ENCODE measurements at places on chromosomes 1 and 21.

- no peak for DNase-seq
Measured at GRCh38 chr1:24575905-24576587, 20.2 kb downstream of the NCMAP start.

GRCh38 chr1:215279682-215280081 is 197.1 kb downstream of the KCNK2 start:
- DNase-seq: no peak

DNA sequence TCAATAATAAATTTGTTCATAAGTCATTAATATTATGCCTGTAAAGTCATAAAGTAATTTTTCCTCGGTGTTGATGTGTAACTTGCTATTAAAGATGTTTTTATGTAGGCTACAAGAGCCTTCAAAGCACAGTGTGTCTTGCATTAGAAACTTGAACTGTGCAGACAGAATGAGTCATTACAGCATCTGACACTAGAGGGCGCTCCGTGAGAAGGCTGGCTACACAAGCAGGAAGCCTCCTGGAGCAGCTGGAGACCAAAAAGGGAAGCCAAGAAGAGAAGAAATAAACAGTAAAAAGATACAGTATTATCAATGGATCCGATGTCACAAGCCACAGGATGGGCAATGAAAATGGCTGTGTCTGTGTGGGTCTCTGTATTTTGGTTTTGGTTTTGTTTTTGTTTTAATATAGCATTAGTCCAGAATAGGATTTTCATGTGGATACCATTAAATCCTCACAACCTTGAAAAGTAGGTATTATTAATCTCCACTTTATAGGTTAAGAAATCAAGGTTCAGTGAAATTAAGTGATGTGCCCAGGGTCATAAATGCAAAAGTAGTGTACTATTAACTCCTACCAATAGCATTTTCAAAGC is 16.1 kb upstream of the LRRC8D start:
- no peak for DNase-seq

DNA sequence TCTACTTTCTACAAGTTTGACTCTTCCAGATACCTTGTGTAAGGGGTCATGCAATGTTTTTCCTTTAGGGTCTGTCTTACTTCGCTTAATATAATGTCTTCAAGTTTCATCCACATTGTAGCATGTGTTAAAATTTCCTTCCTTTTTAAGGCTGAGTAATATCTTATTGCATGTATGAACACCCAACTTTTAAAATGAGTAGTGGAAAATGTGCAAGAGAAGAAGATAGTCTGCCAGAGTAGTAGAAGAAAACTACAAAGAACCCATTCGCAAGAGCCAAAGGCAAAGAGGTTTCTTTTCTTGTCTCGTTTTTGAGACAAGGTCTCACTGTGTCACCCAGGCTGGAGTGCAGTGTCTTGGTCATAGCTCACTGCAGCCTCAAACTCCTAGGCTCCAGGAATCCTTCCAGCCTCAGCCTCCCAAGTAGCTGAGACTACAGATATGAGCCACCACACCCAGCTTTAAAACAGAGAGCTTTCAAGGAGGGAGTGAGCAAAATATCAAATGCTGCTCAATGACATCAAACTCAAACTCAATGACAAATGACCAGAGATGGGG is 9.4 kb downstream of the IL23R start:
- no peak for DNase-seq

GRCh38 chr1:154750681-154751665 is 119.1 kb downstream of the KCNN3 start:
- DNase-seq: no peak
